ENCODE measurements at places on chromosomes 2 and 18.

- no peak for DNase-seq
Measured at GRCh38 chr2:187232749-187233148, 215.3 kb downstream of the CALCRL start.

- no peak for DNase-seq
Measured at GRCh38 chr2:86315084-86315483, 22.3 kb downstream of the REEP1 start.

DNA sequence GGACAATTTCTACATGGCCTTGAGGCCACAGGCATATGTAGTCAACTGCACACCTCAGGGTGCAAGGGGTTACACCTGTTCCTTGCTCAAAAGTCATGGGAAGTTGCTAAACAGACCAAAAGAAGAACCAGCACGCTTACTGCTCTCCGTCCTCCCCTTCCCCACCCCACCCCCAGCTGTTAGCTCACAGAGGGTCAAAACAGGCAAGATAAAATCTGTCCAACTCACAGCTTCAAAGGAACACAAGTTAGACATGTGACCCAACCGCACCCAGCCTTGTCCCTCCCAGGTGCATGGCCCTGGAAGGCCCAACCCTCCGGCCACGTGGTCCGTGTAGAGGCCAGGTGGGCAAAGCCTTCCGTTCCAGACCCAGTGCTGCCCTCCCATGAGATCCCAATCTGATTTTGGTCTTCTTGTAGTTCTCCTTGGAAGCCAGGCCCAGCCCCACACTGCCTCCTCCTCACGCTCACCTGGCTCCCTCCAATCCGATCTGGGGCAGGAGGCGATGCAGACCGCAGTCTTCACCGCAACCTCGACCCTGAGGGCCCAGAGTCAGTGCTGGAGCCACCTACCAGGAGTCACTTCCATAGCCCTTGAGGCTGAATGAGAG, 14.5 kb upstream of the ASPRV1 start:
- no peak for DNase-seq

DNA sequence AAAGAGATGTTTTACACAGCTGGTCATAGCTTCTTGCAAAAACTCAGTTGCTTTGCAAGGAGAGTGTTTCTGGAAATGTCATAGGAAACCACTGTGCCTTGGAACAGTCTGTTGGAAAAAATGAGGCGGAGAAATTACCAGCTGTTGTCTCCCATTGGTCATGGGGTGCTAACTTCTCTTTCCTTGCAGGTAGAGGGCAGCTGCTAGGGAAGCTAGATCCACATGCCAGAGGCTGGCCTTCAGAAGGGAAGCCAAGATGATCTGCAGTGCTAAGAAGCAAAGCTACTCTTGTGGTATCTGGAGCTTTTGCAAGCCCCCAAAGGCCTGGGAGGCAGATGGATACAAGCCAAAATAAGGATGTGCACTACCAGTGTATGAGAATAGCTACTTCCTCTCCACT, 34.8 kb upstream of the LAMA1 start:
- no peak for DNase-seq

Measured in C1 segment of cervical spinal cord (tissue), 14 donors.